ENCODE measurements at places on chromosomes 16 and 17.

DNA sequence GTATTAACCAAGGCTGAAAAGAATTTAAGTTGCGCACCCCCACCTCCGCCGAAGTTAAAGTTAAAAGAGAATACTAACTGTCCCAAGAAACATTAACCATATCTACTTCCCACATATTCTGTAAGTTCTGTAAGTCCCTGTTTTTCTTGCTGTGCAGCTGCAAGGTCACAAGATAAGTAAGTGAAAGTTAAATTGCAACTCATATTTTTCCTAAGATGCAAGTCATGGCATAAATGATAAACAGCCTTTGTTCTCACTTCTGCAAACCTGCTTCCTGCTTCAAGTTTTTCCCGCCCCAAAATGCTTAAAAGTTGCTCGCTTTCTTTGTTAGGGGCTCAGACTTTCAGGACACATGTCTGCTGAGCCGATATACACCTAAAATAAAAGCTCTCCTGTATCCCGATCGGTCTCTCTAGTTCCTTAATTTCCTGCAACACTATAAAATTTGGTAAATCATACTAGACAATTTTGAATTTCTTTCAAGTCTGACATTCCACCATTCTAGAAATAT lies 32.6 kb upstream of the ABCA9 start:
- DNase-seq: no peak

GRCh38 chr16:86508028-86508946 lies 2.0 kb upstream of the FOXF1 start:
- no peak for DNase-seq

DNA sequence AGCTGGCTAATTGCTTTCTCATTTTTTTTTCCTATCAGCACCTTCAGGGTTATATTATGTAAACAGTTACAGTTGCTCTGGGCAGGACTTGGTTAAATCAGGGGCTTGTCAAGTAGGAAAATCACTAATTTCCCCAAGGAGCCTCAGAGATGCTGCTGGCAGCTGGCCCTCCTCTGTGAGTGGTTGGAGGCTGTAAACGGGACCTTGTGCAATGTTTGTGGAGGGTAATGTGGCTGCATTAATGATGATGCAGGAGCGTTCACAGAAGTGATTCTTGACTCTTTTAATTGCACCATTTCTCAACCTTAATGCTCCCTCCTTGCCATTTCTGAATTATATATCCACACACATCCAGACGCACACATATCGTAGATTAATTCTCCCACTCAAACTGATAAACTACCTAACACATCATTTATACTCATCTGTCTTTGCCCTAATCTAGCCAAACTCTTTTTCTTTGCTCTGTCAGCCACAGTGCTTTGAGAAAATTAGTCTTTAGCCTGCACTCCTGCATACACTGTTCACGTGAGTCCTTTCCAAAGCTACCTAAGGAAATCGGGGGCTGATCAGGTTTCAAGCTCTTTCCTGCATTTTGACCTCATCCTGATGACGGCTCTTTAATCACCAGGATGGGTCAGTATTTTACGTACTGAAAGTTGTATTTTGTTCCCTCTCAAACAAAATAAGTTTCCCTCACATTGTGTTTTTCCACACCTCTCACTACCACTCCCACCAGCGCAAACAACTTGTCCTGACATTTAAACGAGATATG lies 154.4 kb upstream of the PIRT start:
- no peak for DNase-seq

DNA sequence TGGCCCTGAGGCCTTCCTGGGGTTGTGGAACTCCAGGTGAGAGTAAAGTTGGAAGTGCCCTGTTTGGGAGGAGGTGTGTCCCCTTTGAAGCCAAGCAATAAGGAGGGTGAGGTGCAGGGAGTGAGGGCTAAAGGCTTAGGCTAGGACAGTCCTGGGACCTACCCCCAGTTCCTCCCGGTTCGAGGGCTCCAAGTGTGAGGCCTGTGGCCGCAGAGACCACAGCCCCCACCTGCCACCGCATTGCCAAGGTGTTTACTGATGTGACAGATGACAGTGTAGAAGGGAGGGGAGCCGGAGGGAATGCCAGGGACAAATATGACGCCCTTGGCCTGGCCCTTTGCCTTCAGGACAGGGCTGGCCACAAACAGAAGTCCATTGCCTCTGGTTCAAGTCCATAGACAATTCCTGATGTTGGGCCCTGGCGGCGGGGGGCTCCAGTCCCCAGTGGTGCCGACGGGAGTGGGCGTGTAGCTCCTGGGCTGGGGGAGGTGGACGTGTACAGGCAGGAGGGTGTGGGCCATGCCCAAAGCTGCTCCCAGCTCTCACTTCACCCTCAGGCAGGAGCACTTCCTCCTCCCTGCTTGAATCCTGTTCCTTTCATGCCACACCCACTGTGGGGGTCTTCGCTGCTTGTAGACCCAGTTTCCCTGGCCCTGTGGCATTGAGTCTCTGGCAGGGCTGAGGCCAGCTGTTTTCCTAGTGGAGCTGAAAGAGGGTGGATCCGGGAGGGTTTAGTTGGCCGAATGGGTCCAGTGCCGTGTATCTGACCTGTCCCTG lies 3.2 kb downstream of the ADORA2B start:
- DNase-seq: no peak

DNA sequence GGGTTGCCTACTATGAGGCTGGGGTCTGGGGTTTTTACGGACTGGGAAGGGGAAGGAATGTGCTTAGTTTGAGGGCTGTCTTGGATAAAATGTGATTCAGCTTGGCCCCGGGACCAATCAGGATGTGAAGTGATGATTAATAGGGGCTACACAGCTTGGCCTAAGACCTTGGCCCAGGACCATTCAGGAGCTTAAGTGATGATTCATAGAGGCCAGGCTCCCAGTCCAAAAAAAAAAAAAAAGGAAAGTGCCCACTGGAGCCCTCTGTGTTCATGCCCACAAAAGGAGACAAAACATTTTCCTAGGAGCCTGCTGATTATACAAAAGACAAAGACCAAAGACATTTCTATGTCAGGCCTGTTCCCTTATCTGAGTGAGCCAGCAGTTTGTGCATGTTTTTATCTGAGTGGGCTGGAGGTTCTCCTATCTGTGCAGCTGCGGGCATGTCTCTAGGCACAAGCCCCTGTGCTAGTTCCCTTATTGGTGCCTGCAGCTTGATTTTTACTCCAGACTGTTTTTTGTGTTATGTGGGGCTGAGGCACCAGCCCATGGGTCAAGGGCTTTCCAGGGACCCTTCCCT lies 898.2 kb upstream of the GOT2 start:
- no peak for DNase-seq

- no peak for DNase-seq
These were observed 1421.6 kb upstream of the CDH8 start for GRCh38 chr16:63457869-63458268.
